ENCODE measurements at places on chromosomes 12 and 14. TPM values are rescaled to one million over a fixed set of nuclear protein-coding genes. Genes with fewer than 3 reads are reported as not detected.

- no peak for DNase-seq
Observed at GRCh38 chr14:23654231-23654630, 18.1 kb downstream of the DHRS2 start.

GRCh38 chr12:127262615-127263014 lies 1004.4 kb upstream of the TMEM132C start:
- DNase-seq: no peak

GRCh38 chr12:27549801-27550652 lies 26.0 kb downstream of the PPFIBP1 start:
- DNase-seq: no peak

- no peak for DNase-seq
Observed at GRCh38 chr12:885701-886100, 63.8 kb downstream of the RAD52 start.

GRCh38 chr12:1811948-1812291 lies 8.4 kb upstream of the LRTM2 start:
- DNase-seq: no peak

GRCh38 chr14:71764701-71765382 lies 167.4 kb upstream of the RGS6 start:
- DNase-seq: peak; percentile 16

DNA sequence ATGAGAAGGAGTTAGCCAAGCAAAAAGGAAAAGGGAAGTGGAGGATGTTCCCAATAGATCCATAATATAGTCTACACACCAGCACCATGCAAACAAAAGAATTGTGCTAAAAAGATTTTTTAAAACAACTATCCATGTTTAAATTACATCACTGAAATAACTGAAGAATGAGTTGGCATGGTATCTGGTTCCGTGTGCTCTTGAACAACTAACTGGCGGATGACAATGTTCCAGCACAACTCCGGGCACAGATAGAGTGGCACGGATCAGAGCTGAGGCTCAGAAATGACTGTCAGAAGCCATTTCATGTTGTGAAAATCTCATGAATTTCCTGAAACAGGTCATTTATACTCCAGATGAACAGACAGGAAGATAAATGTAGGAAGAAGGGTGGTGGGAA lies 153.1 kb downstream of the HMGA2 start:
- DNase-seq: no peak

- no peak for DNase-seq
Observed at GRCh38 chr12:10279937-10280336, 27.7 kb upstream of the KLRD1 start.

DNA sequence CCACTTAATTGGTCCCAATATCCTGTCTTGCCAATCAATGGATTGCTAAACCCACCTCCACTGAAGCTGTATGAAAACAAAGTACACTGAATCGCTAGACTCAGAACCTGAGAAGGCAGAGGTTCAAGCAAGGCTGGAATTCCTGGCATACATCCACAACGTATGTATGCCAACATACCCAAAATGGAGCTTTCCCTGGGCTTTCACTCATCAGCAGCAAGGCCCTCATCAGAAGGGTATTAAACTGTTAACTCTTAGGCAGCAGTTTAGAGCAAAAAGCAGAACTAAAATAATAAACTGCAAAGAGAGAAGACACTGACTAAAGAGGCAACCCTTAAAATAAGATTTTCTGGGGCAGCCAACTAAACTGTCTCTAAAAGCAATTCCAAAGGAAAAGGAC lies 13.6 kb downstream of the MED13L start:
- peak; percentile 44 for DNase-seq

GRCh38 chr12:57733928-57734327 lies 4.6 kb downstream of the AGAP2 start:
- DNase-seq: no peak

DNA sequence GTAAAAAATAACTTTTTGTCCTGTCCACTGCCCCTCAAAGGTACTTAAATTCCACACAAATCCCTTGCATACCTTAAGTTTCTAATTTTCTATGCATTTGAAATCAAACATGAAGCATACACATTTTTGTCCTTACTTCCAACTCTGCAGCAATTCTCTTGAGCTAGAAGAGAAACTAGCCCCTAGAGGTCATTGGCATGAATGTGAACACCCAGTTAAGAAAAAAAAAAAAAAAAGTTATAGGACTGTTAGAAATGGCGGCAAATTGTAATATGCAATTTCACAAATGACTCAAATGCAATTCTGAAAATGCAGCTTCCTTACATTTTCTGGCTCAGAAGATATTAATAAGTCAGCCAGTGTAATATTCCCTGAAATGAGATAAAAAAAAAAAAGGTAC lies 4.6 kb upstream of the ESR2 start:
- DNase-seq: no peak

- DNase-seq: no peak
Observed at GRCh38 chr12:53229454-53229853, 2.6 kb downstream of the RARG start.

DNA sequence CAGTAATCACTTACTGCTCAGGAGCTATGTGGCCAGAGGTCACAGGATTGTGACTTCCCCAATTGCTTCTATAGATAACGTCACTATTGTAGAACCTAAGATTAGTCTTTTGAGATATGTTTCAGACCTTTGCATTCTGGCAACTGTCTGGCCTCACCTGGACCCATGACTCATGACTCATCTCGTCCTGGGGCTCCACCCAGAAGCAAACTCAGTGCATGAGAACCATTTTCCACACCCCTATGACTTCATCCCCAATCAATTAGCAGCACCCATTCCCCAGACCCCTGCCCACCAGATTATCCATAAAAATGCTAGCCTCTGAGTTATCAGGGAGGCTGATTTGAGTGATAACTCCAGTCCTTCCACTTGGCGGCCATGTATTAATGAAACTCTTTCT lies 186.9 kb downstream of the EMP1 start:
- DNase-seq: no peak

- DNase-seq: peak; percentile 21
Observed at GRCh38 chr14:59161561-59162175, 26.8 kb upstream of the DAAM1 start.

DNA sequence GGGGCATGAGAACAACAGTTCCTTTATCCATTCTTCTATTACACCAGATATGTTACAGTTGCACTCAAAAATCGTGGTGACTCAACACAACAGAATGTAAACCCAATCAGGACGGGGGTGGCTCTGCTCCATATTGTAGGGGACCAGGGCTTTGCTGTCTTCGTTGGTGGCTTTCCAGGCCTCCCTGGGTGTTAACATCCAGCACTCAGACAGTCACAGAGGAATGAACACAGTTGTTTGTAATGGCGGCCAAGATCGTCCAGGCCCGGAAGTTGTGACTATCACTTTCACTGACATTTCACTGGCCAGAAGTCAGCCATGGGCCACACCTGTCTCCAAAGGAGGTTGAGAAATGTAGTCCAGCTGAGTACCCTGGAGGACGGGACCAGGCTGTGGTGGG lies 204.1 kb downstream of the CACNA1C start:
- no peak for DNase-seq

- no peak for DNase-seq
Observed at GRCh38 chr12:77746096-77746495, 84.6 kb upstream of the NAV3 start.

- no peak for DNase-seq
Observed at GRCh38 chr12:110047297-110047940, 903 bp downstream of the C12orf76 start.

- DNase-seq: no peak
Observed at GRCh38 chr12:39872425-39872824, 233.5 kb downstream of the SLC2A13 start.

DNA sequence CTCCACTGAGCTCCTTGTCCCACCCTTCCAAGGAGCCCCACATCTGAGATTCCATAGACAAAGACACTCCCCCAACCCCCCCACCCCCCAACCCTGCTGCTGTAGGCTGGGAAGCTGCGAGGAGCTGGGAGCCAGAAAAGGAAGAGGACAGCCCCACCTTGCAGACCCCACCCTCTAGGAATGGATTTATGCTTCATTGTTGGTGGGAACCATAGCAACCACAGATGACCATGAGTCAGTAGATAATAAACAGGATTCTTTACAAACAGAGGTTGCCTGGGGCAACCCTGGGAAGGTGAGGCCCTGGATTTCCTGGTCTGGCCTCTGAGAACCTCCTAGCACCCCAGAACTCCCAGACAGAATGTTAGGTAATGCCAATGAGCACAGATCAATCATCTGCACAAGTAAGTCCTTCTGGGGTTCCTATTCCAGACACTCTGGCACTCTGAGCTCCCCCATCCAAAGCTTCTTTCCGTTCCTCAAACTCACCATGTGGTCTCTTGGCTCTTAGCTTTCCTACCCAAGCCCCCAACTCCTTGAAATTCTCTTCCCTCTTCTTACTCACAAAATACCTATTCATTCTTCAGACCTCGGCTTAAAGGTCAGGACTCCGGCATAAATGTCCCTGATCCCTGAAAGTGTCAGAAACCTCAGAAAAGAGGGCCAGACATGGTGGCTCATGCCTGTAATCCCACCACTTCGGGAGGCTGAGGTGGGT lies 15.2 kb upstream of the PLEKHG6 start:
- no peak for DNase-seq

- no peak for DNase-seq
Observed at GRCh38 chr14:91801358-91801757, 66.0 kb downstream of the TC2N start.

- DNase-seq: peak; percentile 69
Observed at GRCh38 chr12:76820888-76821482, 57.1 kb downstream of the ZDHHC17 start.

Gene NTN4
- 2.3 TPM for total RNA-seq

Gene DEGS2
- total RNA-seq: not detected

Gene KERA
- not detected for total RNA-seq

Gene PDZRN4
- total RNA-seq: 0.09 TPM

Gene KRT79
- not detected for total RNA-seq

Gene RNASE4
- 2.0 TPM for total RNA-seq

Gene TOMM20L
- total RNA-seq: not detected

Gene RNF212B
- total RNA-seq: 0.50 TPM

Gene ARPC3
- 363 TPM for total RNA-seq

Gene ERBB3
- 8.8 TPM for total RNA-seq

Data from neural progenitor cell (in vitro differentiated cells).